ENCODE measurements at places on chromosomes 12 and 14. TPM values are rescaled to one million over a fixed set of nuclear protein-coding genes. Genes with fewer than 3 reads are reported as not detected.

SCFD1 gene
- 51.7 TPM for total RNA-seq

DNA sequence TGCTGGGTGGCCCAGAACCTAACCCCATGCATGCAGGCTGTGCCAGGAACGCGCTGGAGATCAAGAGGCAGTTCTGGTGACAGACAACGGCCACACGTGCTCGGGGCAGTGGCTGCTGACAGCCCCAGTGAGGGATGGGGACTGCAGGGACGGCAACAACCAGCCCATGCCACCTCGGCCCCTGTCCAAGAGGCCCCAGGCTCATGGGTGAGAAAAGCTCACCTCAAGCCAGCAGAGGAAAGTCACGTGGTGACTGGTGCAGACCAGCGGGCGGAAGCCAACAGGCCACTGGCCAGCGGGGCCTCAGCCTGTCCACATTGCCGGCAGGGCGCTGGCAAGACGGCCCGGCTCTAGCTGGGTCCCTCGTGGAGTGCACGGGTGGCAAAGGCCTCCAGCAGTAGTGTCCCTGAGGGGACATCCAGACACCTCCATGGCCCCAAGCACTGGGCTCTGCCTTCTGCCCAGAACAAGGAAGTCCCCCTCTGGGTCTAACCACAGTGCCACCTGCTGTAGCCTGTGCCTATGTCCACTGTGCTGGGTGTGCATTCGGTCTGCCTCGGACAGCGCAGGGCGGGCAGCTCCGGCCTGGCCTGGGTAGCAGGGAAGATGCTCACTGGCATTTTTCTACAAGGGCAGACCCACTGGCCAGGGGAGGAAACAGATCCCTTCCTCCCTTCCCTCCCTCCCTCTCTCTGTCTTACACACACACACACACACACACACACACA, 134.1 kb downstream of the NCOR2 start:
- DNase-seq, result no peak

- no peak for DNase-seq
Observed at GRCh38 chr12:184811-185575, 29.0 kb downstream of the SLC6A12 start.

DHRS4L2 gene
- total RNA-seq, result 9.4 TPM

PTPRB gene
- 22.9 TPM for total RNA-seq

CCDC38 gene
- total RNA-seq, result not detected

WDR89 gene
- total RNA-seq, result 3.5 TPM

PTPN6 gene
- 11.0 TPM for total RNA-seq
